Heart left ventricle (tissue), 16 donors: ENCODE measurements at places on chromosomes 3 and 15.

GRCh38 chr3:46353090-46353489 is 821 bp upstream of the CCR2 start:
- DNase-seq: no peak

- no peak for DNase-seq
Observed at GRCh38 chr15:44157679-44158078, 37.4 kb downstream of the FRMD5 start.

DNA sequence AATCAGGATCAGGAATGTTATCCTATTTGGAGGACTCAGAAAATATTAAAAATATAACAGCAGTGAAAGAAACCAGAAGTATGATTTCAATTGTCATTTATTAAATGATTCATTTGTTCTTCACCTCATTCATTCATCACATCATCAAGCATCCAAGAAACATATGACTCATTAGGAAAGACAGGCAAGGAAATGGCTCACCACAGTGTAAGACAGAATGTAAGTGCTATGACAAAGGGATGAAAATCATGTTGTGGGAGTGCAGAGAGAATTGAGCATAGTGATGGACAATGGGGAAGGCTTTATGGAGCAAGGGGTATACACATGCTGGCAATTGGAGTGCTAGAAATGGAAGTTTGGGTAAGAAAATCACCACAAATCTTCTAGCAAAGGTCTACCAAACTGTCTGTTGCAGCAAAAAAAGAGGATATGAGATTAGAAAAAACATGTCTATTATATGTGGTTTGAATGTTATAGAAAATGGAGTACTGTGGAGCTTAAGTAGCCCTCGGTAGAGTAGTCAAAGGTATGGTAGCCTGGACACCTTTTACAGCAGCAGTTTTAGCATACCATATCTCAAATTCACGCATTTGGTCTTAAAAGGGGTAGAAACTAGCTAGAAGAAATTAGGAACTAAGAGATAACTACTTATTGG is 111.1 kb upstream of the GPR149 start:
- no peak for DNase-seq

GRCh38 chr3:148077318-148077923 is 620.3 kb upstream of the AGTR1 start:
- DNase-seq: no peak

- no peak for DNase-seq
Observed at GRCh38 chr3:100603469-100603868, 5.9 kb upstream of the ADGRG7 start.
